ENCODE measurements at places on chromosomes 3 and 15. TPM values are rescaled to one million over a fixed set of nuclear protein-coding genes. Genes with fewer than 3 reads are reported as not detected.

P2RY12 gene
- total RNA-seq, result not detected

ZNF620 gene
- 7.6 TPM for total RNA-seq

SLC51B gene
- not detected for total RNA-seq

MAGI1 gene
- total RNA-seq, result 0.42 TPM

RBPMS2 gene
- not detected for total RNA-seq

AADACL2 gene
- not detected for total RNA-seq

PLEKHO2 gene
- total RNA-seq, result 15.8 TPM

INKA1 gene
- total RNA-seq, result 1.7 TPM

SEMA5B gene
- total RNA-seq, result not detected

CORO2B gene
- total RNA-seq, result not detected

IMPG2 gene
- 0.20 TPM for total RNA-seq

TRAT1 gene
- total RNA-seq, result 29.1 TPM

SLC12A8 gene
- 0.91 TPM for total RNA-seq

LRRC34 gene
- total RNA-seq, result 2.4 TPM

THPO gene
- total RNA-seq, result not detected

ALDH1L1 gene
- total RNA-seq, result not detected

GOLGA6B gene
- total RNA-seq, result not detected

DUOXA2 gene
- total RNA-seq, result not detected

FAM174B gene
- total RNA-seq, result 3.9 TPM

CD200R1 gene
- 3.5 TPM for total RNA-seq

SPTBN5 gene
- total RNA-seq, result 0.39 TPM

ZBED2 gene
- 547 TPM for total RNA-seq

CD96 gene
- 80.9 TPM for total RNA-seq

CYP8B1 gene
- total RNA-seq, result not detected

P3H2 gene
- not detected for total RNA-seq

ADPGK gene
- 57.8 TPM for total RNA-seq

DPPA2 gene
- total RNA-seq, result not detected

GPR171 gene
- 188 TPM for total RNA-seq

SAXO2 gene
- total RNA-seq, result 1.6 TPM

NEIL1 gene
- 2.3 TPM for total RNA-seq

LNP1 gene
- 1.5 TPM for total RNA-seq

TMEM212 gene
- total RNA-seq, result not detected

SNRPN gene
- 44.2 TPM for total RNA-seq

AQP9 gene
- 0.22 TPM for total RNA-seq

GUCA1C gene
- not detected for total RNA-seq

ALPK3 gene
- 0.18 TPM for total RNA-seq

GOLGA8T gene
- total RNA-seq, result not detected

HTD2 gene
- total RNA-seq, result 14.6 TPM

FBXO40 gene
- not detected for total RNA-seq

TMIE gene
- total RNA-seq, result not detected

KY gene
- not detected for total RNA-seq

SLC35G2 gene
- total RNA-seq, result 3.3 TPM

LRTM1 gene
- not detected for total RNA-seq

THAP10 gene
- total RNA-seq, result 0.20 TPM

ATP13A5 gene
- not detected for total RNA-seq

PCOLCE2 gene
- not detected for total RNA-seq

MESP2 gene
- not detected for total RNA-seq

B3GNT5 gene
- total RNA-seq, result 10.0 TPM

Data from CD8-positive, alpha-beta memory T cell (primary cell).